ENCODE measurements at places on chromosomes 5 and 9. TPM values are rescaled to one million over a fixed set of nuclear protein-coding genes. Genes with fewer than 3 reads are reported as not detected.

GRCh38 chr5:119740225-119740624 lies 110.9 kb downstream of the FAM170A start:
- DNase-seq: no peak

DNA sequence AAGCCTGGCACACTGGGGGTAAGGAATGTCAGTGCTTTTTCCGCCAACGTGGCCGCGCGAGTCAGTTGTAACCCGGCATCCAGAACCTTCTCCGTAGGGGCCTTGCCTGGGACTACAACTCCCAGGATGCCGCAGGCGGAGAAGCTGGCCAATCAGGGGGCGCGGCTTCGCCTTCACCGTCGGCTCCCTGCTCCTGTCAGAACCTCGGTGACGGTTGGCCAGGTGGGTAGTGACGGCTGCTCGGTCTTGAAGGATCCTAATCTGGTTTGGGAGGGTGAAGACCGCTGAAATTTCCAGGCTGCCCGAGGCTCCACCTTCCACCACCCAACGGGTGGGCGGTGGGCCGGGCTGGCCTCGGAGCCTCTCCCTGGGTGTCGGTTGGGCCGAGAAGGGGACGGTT lies at the start of gene C5orf58:
C5orf58 (plus strand) TSS at position 200 of the 400 bp plus-strand sequence. CDS start 1,992 bp downstream, outside the sequence.
- no peak for DNase-seq

DNA sequence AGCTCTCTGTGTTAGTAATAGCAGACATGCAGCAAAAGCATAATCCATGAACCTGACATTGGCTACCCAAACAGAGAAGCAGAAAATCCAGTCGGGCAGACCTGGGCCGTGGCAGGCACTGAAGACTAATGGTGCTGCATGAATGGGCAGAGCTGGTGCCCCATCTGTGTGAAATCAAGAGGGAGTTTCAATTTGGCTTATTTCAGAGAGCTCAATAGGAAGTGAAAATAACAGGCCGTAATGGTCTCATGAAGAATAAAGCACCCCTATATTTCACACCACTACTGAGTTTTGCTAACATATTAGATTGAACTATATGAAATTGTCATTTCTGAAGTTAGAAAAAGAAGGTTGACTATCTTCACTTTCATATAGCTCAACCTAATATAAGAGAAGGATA lies 149.7 kb downstream of the ENC1 start:
- DNase-seq: no peak

GRCh38 chr9:121782514-121783110 lies 131.2 kb downstream of the DAB2IP start:
- DNase-seq: no peak

MYOZ3 gene
- under 0.01 TPM for total RNA-seq

Data from LHCN-M2 (cell line).